ELR (cell line): ENCODE measurements at places on chromosomes 6 and 20.

- DNase-seq: no peak
Observed at GRCh38 chr20:891706-892080, 24.4 kb downstream of the ANGPT4 start.

GRCh38 chr6:89205819-89206218 is 11.3 kb downstream of the GABRR1 start:
- no peak for DNase-seq

DNA sequence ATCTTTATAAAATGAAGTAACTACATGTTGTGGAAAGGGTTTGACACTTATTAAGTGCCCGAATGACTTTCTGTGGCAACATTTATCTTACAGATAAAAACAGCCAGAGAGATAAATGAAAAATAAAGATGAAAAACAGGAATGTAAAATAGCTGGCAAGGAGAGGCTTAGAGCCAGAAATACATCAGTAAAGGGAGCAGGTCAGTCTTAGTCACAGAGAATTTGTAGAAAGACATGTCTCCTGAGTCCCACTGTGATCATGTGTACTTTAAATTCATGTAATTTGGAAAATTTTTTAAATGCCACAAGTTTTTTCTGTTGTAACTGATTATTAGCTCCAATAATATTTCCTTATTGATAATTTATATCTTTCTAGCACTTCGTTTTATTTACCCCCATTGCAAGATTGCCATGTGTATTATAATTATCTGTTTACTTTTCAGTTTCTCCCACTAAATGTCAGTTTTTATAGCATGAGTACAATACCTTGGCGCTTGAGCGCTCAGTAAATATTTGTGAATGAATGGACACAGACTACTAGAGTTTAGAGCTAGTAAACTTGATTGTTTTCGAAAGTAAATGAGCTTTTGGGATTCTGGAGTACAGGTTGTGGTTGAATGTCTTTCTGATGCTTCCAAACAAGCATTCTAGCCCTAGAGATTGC is 15.2 kb downstream of the TAB2 start:
- no peak for DNase-seq

GRCh38 chr6:146284311-146284710 is 255.4 kb downstream of the GRM1 start:
- no peak for DNase-seq

- peak; percentile 51 for DNase-seq
Observed at GRCh38 chr20:62618611-62619529, 23.4 kb upstream of the SLCO4A1 start.

DNA sequence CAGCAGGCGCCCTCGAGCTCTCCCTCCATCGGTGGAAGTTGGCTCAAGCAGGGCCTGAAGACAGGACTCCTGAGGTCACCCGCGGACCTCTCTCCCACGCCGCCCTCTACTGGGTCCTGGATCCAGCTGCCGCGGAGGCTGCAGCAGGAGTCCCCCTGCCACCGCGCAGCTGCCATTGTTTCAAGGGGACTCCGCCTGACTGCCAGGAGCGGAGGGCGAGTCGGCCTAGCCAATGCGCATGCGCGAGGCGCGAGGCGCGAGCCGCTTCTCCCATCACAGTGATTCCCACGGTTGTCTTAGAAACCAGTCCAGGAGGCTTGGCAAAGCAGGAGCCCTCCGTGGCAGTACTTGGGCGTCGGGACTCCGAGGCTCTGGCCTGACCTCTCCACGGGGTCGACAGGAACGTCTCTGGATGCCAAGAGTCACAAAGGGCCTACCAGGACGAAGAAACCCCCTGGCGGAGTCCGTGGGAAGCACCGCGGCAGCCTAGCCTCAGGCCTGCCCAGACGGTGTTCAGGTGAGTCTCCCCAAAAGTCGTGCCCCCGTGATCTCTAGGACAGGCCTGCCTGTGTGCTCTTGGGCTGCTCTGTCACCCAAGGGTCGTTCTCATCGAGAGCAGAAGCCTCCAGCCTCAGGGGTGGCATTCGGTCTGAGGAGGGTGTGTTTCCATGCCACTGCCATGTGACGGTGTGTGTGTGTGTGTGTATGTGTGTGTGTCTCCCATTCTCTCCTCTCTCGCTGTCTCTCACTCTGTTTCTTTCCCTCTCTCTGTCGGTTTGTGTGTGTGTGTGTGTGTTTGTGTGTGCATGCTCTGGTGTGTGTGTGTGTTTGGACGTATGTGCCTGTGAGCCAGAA is 290.6 kb upstream of the ZNF337 start:
- DNase-seq: no peak

- no peak for DNase-seq
Observed at GRCh38 chr6:39818695-39819094, 26.5 kb downstream of the DAAM2 start.

GRCh38 chr6:168331058-168331457 is 11.5 kb upstream of the DACT2 start:
- no peak for DNase-seq

DNA sequence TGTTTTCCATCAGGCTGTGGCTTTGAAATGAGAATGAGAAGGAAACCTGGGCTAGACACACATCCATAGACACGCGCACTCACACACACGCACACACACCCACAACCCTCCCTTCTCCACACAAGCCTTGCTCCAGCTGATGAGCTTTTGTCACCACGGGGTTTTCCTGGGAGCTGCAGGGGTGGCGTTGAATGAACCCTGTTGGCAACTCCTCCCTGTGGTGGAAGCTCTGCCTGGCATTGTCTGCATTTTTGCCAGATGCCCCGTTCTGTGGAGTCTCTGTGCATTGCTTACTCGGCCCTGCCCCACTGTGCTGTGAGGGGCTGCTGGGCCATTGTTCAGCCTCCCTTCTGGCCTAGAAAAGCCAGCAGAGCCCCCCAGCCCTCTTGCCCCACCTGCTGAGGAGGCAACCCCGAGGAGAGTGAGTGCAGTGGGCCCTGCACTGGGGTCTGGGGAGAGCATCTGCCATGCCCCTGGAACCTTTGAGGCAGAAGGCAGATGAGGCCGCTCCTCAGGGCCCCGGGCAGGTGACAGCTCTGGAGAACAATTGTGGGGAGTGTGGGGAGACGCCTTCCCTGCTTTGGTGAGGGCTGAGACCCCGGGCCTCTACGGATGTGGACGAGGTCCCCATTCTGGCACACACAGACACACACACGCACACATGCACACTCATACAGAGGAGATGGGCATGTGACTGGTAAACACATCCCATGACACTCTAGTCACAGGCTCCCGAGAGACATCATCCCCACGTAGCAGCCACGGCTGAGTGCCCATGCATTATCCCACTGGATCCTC is 9.9 kb downstream of the ADIG start:
- no peak for DNase-seq

DNA sequence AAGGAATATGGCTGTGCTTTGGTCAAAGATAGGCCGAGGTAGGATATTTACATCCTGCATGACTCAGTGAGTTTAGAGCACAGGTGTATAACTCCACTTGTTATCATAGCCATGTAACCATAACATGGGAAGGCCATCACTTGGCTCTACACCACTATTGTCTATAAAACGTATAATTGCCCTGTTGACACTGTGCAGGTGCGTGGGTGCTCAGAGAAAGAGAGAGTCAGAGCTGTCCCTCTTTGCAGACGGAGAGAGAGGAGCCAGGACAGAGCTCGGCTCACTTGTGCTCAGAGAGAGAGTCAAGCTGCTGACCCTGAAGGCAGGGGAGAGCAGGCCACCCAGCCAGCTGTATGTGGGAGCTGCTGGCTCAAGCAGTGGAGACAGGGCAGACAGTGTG is 46.0 kb downstream of the OR2B6 start:
- DNase-seq: no peak
